ENCODE measurements at places on chromosomes 16 and 17.

- DNase-seq = no peak
These were observed 80.7 kb downstream of the HELZ start for GRCh38 chr17:67164302-67164701.

- no peak for DNase-seq
These were observed 135.0 kb downstream of the COPRS start for GRCh38 chr17:31724026-31724425.

DNA sequence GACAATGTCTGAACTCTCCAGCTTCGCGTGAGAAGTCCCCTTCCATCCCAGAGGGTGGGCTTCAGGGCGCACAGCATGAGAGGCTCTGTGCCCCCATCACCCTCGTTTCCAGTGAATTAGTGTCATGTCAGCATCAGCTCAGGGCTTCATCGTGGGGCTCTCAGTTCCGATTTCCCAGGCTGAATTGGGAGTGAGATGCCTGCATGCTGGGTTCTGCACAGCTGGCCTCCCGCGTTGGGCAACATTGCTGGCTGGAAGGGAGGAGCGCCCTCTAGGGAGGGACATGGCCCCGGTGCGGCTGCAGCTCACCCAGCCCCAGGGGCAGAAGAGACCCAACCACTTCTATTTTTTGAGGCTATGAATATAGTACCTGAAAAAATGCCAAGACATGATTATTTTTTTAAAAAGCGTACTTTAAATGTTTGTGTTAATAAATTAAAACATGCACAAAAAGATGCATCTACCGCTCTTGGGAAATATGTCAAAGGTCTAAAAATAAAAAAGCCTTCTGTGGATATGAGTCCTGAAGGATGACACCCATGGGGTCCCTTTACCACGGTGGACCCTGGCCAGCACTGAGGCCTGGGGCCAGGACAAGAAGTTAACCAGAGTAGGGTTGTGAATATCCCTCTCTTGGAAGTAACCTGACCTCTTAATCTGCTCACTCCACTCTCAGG, 10.5 kb upstream of the ITGAD start:
- peak; percentile 94 for DNase-seq

DNA sequence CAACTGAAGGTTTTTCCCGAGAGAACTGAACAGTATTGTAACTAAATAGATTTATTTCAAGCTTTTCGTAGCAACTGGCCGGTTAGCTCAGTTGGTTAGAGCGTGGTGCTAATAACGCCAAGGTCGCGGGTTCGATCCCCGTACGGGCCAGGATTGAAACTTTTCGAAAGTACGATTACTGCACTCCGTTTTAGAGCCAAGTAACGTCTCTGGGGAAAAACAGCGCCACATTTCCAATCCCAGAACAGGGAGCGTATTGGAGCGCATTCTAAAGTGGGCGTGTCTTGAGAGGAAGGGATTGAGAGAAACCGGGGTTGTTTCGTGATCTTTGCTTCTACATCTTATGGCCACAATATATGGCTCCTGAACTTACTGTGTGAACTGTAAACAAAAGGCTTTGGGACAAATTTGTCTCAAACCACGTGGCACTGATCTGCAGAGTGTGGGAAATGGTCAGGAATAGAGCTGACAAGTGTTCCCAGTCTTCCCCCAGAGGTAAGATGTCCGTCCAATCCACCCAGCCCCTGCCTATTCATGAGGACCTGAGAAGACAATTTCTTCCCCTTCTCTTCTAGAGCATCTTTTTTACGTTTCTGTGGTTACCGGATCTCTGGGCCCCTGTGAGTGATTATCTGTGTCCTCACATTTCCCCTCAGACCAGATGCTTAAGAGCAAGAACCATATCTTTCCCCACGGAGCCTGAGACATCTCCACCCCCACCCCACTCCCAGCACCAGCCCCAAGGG, 2.3 kb downstream of the BORCS6 start:
- peak; percentile 96 for DNase-seq

DNA sequence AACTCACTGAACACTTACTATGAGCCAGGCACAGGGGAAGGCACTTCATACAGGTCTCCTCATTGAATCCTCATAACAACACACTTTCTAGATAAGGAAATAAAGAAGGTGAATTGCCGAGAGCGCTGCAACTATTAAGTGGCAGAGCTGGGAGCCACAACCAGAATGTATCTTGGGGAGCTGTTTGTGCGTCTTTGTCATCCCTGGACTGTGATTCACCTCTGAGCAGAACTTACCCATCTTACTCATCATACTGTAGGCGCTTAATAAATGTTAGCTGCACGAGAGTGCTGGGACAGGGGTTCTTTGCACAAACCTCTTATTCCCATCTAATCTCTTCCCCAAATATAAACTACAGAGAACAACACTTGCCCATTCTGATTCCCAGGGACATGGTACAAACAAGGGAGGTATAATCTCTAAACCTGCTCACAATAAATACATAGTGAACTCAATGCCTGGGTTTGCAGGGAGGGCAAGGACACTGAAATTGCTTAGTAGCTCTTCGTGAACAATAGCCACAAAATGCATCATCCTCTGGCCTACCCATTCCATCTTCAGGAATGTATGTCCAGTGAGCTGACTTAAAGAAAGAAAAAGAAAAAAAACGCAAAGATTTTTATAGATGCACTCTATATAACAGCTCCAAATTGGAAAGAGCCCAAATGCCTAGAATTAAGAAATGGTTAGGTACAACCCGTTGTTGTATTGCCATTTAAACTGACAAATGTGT, 43.0 kb downstream of the MYO18A start:
- no peak for DNase-seq

DNA sequence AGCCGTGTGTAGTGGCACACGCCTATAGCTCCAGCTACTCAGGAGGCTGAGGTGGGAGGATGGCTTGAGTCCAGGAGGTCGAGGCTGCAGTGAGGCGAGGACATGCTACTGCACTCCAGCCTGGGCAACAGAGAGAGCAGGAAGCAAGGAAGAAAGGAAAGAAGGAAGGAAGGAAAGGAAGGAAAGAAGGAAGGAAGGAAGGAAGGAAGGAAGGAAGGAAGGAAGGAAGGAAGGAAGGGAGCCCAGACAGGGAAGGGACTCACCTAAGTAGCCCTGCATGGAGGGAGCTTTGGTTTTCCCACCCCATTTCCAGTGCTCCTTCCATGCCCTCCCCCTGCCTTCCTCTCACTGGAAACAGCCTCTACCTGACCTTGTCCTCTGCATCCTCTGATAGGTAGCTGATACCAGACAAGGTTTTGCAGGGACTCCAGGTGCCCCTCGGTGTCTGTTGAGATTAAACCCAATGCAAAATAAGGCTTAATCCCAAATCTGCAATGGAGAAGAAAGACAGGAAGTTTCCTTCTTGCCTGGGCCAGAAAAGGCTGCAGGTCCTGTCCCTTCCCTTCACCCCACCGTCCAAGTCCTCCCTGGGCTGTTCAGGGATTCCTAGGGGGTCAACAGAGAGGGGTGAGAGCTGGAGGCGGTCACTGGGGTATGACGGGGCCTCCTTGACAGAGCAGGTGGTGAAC, 21.5 kb upstream of the CA4 start:
- DNase-seq = no peak

DNA sequence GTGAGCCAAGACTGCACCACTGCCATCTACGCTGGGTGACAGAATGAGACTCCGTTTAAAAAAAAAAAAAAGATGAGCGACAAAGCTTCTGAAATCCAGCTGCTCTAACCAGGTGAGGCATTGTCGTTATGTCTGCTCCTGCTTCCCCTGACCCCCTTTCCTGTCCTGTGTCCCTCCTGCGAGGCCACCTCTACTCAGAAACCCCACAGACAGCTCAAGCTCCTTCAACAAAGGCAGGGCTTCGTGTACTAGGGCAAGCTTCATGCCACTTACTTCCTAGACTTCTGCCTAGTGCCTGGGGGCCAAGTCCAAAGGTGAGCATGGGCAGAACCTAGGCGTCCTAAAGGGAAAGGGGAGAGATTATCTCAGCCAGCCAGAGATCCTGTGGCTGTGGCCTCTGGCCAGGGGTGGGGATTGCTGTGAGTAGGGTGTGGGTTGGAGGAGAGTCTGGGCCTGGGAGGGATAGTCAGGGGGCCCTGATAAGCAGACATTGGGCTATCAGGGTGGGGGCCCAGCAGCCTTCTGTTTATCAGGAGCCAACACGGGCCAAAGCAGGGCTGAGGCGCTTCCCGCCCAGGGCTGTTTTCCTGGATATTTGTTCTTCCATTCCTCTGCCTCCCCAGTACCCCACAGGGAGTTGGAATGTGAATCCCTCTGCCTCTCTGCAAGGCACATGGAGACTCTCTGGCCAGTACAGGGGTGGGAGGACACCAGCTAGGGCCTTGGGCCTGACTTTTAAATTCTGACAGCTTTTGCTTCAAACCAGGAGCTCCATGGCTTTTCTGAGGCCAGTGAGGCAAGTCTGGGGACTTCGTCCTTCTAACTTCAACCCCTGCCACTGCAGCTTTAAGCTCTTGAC, 10.4 kb downstream of the ERAL1 start:
- DNase-seq = peak; percentile 33

DNA sequence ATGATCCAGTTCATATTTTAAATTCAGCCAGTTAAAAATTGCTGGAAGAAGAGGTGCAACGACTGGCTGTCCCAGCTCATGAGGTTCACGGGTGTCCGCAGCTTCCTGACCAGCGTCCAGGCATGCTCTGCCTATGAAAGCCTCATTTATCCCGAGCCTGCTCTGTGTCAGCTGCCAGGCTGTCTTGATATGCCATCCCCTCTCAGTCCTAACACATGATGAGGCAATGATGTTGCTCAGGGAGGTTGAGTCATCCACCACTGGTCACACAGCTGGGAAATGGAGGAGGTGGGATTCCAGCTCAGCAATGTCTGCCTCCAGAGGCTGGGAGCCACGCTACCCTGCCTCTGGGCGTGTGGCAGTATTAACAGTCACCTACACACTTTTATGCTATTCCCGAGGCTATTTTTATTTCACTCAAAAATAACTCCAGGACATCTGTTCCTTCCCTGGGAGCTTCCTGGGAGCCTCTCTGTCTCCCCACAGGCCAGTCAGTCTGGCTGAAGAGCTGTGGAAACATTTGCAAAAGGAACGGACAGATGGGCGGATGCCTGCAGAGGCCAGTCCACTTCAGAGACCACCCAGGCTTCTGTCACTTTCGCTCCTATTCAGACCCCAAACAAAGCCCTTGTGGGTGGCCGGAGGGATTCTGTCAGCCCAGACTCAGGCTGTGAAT, 22.5 kb downstream of the RAB11FIP4 start:
- DNase-seq = no peak

DNA sequence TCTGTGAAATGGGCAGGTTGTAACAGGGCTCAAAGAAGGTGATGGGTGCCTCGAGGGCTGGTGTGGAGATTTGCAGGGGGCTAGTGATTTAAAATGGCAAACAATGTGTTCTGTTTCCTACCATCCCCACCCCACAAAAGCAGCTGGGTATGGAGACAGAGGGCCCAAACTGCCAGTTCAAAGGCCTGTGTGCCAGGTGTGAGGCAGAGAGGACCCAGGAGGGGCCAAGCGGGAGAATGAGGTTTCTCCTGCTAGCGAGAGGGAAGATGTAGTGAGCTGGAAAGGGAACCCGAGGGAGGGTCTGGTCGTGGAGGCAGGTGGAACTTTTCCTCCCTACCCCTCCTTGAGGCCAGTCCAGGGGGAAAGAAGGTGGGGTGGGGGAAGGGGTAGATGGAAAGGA, 39.4 kb downstream of the LAT start:
- no peak for DNase-seq

- no peak for DNase-seq
These were observed 49.1 kb downstream of the KATNIP start for GRCh38 chr16:27598931-27599565.

- DNase-seq = no peak
These were observed 70.0 kb downstream of the CYTH1 start for GRCh38 chr17:78712043-78712442.

All from left lung (tissue), 14 donors.